Renal cortex interstitium (tissue), 15 donors: ENCODE measurements at places on chromosomes 6 and 20.

DNA sequence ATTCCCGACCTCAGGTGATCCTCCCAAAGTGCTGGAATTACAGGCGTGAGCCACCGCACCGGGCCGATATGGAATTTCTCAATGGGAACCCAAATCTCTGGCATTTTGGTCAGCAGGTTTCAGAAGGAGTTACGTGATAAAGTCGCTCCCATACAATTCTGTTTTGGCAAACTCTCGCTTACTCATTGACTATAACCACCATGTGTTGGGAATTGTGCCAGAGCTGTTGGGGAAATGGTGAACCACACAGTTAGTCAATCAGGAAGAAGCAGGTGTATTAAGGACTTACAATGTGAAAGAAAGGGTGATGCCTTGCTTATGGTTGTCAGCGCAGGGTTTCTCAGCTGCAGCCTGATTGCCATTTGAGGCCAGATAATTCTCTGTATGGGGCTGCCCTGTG lies 410.5 kb downstream of the QKI start:
- DNase-seq = no peak

DNA sequence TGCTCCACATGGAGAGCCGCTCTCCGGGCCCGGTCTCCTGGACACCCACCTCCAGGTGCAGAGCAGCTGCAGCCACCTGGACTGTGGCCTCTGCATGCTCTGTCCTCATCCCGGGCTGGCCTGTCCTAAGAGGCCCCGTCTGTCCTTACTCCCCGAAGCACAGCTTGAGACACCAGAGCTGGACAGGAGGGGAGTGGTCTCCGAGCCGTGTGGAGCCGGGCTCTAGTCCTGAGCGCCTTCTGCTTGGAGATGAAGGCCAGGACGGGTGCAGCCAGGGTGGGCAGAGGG lies 6.7 kb upstream of the NTSR1 start:
- no peak for DNase-seq

GRCh38 chr6:126628125-126628524 lies 288.2 kb downstream of the CENPW start:
- no peak for DNase-seq

GRCh38 chr6:70838907-70839285 lies 118.0 kb downstream of the B3GAT2 start:
- no peak for DNase-seq

DNA sequence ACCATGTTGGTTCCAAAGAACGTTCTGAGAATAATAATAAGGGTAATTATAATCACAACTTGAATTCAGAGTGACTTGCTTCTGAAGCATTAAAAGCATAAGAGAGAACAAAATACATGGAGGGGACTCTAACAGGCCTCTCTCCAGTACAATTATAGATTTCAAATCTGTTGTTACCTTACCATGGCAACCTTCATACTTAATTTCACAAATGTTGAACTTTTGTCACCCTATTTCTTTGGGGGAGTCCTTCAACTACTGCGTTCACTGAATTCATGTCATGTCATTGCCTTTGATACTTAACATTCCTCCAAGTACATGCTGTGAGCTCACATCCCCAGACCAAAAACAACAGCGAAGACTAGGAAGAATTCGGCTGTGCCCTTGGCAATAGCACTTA lies 104.0 kb downstream of the MKKS start:
- DNase-seq = no peak

GRCh38 chr6:22442826-22443225 lies 126.5 kb upstream of the HDGFL1 start:
- no peak for DNase-seq

DNA sequence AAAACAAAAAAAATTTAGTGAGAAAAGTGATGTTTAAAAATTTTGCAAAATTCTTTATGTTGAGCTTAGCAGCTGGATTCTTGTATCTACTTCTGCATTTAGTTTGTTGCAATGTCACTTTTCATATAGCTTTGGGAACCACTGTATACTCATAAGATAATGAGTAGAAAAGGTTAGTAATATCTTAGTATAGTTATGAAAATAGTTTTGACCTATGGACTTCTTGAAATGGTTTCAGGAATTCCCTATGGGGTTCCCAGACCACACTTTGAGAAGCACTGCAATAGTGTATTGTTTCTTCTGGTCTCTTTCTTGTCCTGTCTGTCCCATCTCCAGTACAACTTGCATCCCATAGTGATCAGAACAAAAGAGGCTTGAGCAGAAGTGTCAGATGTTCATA lies 29.4 kb downstream of the PPP1R16B start:
- no peak for DNase-seq

- no peak for DNase-seq
Measured at GRCh38 chr20:48777821-48778220, 50.0 kb downstream of the PREX1 start.

GRCh38 chr20:48457193-48458002 lies 370.4 kb downstream of the PREX1 start:
- no peak for DNase-seq
